CD4-positive, alpha-beta T cell treated with Interleukin-6 at 100 ng/mL for 8 hours (primary cell): ENCODE measurements at places on chromosomes 5 and 9.

DNA sequence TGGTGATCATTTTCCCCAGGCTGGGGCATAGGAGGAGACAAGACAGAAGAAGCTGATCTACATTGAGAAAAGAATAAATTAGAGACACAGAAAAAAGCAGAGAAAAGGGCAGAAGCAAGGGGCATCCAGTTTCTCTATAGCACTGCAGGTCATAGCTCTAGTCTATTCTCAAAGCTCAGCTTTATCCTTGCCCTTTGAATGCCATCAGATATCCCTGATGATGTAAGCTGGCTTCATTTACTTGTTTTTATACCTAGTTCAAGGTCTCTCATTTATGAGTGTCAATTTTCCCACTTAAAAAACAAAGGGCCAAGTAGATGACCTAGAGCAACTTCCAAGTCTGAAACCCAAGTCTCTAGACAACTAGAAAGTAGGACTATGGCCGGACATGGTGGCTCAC, 32.7 kb downstream of the FBXO10 start:
- DNase-seq, result no peak

GRCh38 chr5:66239034-66239433, 94.9 kb downstream of the SREK1 start:
- no peak for DNase-seq

- no peak for DNase-seq
Measured at GRCh38 chr9:130989891-130990290, 19.1 kb upstream of the LAMC3 start.

GRCh38 chr5:60598424-60598823, 101.5 kb downstream of the DEPDC1B start:
- DNase-seq, result no peak

- DNase-seq, result no peak
Measured at GRCh38 chr9:134226221-134226930, 62.0 kb upstream of the RNU6ATAC start.

DNA sequence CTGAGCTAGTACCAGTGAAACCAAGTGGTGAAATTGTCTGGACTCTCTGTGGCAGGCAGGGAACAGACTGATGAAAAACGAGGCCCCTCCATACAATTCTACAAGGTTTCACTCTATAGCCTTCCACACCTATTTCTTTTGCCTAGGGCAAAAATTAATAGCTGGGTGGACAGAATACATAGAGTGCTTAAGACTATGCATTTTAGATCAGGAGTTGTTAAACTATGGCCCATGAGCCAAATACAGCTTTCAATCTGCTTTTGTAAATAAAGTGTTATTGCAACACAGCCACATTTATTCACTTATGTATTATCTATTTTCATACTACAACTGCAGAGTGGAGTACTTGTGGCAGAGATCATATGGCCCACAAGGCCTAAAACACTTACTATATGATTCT, 45.2 kb downstream of the SH3TC2 start:
- DNase-seq, result no peak

DNA sequence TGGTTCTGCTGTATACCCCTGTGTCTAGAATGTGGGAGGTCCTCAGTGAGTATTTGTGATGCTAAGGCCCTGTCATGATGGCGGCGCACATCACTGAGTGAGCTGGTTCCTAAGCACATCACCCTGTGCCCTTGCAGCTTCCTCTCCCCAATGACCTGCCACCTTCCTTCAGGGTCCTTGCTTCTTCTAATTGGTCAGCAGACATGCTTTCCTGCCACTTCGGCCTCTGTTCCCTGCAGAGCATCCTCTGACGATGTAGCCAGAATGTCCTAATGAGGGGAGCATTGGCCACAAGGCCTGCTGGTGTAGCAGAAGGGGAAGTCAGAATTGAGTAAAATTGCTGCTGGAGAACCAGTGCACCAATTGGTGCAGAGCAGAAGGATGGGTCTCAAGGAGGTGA, 31.1 kb upstream of the ANGPTL2 start:
- DNase-seq, result no peak

DNA sequence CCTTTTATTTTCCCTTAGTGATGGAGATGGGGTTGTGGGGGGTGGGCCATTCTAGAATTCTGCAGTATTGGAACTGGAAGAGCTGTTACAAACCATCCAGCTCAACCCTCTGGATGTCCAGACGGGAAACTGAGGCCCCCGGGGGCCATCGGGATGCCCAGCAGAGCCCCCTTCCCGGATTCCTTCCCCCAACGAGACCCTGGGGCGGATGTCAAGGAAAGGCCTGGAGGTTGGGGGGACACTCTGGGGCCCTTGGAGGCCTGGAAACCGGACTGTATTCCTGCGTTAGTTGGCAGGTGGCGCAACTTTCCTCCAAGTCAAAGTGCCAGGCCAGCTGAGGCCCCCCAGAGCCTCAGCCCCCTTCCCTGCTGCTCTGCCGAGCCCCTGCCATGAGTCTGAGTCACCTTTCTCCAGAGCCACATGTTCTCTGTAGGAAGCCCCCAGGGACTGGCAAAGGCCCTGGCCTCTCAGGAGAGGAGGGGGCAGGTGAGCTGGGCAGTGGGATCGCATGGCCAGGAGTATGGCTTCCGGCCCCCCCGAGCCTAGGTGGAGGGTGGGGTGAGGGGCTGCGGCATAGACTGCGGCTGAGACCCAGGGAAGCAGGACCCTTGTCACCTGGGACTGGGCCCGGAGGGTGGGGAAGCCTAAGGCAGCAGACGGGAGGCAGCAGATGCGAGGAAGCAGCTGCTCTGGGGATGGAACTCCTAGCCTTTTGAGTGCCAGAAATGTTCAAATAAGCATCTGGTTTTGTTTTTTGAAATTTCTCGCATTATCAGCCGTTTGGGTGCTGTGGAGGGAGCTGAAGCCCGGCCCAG, 17.8 kb upstream of the FIBCD1 start:
- DNase-seq, result no peak

DNA sequence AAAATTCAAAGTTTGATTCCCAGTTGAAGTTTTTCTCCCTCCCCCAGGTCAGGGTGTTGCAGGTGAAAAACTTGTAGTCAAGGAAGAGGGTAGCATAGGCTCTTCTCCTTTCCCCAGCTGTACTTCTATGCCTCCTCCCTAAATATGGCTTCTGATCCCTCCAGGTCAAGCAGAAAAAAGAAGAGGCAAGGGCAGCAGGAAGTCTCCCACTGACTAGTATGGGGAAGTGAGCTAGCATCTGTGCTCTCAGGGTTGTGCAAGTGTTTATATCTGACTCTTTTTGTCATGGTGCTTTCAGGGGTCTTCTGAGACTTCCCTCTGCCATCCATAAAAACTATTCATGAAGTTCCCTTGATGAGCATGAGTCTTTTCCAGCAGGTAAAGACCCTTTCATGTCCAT, 76.0 kb downstream of the ATPSCKMT start:
- DNase-seq, result no peak

DNA sequence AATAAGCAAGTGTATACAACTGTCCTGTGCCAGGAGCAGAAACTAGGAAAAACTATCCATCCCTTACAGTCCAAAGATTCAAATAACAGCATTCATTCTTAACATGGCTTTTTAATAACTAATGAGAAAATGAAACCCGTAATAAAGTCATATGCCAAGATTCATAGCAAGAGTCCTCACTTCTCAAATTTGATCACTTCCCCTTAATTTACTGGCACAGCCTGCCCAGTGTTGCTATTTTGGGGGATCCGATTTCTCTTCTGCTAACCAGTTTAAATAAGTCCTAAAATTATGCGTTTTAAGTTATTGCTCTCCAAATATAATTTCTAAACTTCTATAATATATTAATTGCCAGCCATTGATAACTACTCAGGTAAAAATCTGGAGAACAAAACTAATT, 177.0 kb upstream of the PTGER4 start:
- no peak for DNase-seq

- no peak for DNase-seq
Measured at GRCh38 chr5:82863266-82863665, 213.9 kb downstream of the TMEM167A start.

DNA sequence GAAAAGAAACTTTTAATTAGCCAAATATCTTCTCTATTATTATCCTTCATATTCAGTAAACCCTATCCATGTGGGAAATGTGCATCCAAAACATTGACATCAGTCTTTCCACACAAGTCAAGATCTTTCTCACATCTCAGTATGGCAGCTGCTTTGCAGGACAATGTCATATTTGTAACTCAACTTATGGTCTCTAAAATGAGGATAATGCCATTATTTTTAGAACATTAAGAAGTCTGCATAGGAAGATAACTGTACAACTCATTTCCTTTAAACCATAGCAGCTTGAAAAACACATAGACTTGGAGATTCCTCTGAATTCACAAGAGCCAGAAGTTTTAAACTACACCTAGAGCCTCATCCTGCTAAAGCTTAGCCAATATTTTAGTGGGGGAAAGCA, 43.7 kb downstream of the MCTP1 start:
- DNase-seq, result no peak

DNA sequence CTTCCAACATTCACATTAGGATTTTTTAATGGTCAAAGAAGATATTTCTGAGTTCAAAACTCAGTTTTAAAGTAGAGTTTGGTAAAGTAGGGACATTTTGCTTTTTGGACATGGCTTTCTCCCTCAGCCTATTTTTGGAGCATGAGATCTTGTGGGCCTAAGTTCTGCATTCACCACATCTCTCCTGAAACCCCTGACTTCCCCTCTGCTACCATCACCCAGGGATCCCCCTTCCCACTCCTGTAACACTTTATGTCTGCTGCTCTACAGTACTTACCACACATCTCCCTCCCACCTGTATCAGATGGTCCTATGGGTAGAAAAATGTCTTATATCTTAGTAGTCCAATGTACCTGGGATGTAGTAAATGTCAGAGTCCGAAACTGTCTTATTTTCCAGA, 48.2 kb upstream of the JAK2 start:
- no peak for DNase-seq

DNA sequence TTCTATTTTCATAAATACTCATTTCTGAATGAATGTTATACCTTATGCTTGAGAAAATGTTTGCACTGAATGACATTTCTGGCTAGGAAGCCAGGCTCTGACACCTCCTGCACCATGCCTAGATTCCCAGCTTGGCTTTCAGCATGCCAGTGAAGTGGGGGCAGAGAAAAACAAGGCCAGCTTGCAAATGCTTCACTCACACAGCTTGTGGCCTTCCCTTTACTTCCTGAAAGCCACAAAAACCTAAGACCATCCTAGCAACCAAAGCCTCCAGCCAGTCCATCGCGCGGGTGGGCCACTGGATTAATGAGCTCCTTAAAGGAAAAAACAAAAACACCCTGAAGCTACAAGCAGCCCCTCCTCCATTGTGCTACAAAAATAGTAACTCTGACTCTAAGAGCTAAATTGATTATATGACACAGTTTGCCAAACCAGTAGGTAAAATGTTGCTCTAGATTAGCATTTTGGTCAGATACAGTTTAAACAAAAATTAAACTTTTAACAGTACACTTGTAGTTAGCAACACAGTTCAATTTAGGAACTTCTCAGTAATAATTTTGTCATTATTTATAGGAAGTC, 159.9 kb downstream of the TSSK1B start:
- no peak for DNase-seq

- no peak for DNase-seq
Measured at GRCh38 chr9:88657893-88658292, 122.9 kb downstream of the NXNL2 start.

DNA sequence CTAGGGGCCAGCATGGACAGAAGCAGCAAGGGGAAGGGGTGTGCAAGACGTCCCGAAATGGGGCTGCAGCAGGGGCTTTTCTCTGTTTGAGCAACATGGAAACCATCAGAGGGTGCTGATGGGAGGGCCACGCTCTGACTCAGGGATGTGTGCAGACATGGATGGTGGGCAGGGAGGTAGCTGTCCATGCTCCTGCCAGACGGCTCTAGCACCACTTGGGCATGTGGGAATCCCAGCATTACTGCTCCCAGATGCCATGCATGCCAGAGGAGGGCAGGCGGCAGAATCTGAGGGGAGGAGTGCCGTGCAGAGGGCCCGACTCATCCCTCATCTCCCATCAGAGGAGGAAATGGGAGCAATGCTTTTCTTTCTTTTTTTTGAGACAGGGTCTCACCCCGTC, 45.6 kb upstream of the SLC25A51 start:
- DNase-seq, result no peak

- no peak for DNase-seq
Measured at GRCh38 chr9:353077-353476, 138.4 kb downstream of the DOCK8 start.

GRCh38 chr5:102813740-102814139, 58.6 kb downstream of the PAM start:
- no peak for DNase-seq

GRCh38 chr5:30871196-30871595, 322.3 kb upstream of the CDH6 start:
- DNase-seq, result no peak

DNA sequence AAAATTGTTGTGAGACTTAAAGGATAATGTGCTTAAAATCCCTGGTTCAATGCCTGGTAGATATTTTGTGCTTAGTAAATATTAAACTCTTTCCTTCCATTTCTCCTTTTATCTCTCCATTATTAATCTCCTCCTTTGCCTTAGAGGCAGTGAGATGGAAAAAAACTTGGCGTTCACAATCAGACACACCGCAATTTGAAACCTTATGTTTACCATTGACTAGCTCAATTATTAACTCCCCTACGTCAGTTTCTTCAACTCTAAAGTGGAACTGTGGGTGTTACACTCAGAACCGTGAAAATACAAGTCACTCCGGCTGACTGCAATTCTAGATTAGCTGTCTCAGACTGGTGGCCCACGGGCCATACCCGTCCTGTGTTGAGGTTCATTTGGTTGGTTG, 327.2 kb downstream of the DEPDC1B start:
- DNase-seq, result no peak

DNA sequence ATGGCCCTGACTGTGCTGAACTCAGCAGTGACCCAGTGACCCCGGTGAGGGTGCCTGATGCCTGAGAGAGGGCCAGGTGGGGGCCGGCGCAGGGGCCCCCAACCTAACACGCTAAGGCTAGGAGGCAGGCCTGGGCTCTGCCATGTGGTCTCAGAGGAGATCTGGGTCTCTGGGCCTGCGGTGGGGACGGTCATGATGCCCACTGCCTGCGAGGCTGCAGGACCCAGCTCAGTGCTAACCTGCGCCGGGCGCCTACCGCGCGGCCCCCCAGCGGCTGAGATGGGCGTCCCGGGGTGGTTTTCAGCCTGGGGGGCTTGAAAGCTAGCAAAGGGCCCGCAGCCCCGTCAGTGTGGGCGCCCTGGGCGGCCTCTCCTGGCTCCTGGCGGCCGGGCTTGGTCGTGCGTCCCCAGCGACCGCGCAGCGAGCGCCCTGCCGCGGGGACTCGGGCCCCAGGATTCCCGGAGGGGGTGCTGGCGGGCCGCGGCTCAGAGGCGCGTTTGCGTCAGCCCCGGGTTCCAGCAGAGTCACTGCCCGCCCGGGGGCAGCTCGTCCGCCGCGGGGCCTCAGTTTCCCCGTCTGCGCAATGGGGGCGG, 2.5 kb downstream of the EGFL7 start:
- DNase-seq, result no peak

GRCh38 chr5:139388198-139388821, 1.4 kb downstream of the MZB1 start:
- DNase-seq, result no peak

GRCh38 chr5:72624641-72625236, 117.5 kb upstream of the ZNF366 start:
- no peak for DNase-seq

GRCh38 chr5:141951332-141951781, 6.6 kb downstream of the PCDH12 start:
- no peak for DNase-seq
